ENCODE measurements at places on chromosomes 7 and 10.

DNA sequence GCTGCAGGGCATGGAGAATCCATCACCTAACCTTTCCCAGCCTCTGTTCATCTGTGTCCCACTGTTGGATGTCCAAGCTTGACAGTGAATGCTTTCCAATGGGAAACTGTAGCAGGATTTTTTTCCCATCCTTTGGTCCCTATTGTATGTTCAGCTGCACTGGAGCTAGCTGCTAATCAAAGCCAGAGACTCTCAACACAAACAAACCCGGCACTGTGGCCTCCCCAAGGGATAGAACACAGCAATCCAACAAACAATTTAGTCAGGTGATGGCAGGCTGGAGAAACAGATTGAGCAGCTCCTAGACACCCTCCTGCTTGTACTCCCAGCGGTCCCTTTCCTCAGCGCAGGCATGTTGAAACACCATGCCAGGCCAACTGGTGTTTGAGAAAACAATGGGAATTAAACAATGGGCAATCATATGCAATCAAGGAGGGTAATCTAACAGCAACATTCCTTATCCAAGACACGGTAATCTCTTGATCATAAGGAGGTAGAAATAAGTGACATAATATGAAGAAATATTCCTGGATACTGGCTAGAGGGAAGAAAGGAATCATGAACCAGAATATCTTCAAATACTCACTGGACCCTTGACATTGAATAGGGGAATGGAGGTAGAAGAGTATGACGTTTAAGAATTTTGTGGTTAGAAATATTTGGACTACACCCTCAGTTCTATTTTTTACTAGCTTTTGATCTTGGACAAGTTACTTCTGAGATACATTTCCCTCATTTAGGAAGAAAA lies 15.0 kb downstream of the PTN start:
- DNase-seq, result no peak

GRCh38 chr7:40709062-40709964 lies 574.5 kb downstream of the SUGCT start:
- no peak for DNase-seq

DNA sequence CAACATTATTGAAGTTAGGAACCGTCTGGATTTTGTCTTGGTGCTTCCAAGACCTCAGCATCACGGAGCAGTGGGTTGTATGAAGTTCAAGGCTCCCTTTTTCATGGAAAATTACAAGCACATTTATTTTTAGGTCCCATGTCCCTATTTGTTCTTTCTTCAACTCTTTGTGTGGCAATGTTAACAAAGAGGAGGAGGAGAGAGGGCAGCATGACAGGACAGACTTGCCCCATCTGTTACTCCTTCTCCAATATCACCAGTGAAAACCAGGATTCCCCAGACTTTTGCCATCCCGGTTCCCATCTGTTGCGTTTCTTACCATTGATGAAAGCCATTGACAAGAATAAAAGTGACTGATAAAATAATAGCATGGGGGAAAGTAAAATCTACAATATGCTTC lies 28.6 kb downstream of the EEPD1 start:
- DNase-seq, result no peak

DNA sequence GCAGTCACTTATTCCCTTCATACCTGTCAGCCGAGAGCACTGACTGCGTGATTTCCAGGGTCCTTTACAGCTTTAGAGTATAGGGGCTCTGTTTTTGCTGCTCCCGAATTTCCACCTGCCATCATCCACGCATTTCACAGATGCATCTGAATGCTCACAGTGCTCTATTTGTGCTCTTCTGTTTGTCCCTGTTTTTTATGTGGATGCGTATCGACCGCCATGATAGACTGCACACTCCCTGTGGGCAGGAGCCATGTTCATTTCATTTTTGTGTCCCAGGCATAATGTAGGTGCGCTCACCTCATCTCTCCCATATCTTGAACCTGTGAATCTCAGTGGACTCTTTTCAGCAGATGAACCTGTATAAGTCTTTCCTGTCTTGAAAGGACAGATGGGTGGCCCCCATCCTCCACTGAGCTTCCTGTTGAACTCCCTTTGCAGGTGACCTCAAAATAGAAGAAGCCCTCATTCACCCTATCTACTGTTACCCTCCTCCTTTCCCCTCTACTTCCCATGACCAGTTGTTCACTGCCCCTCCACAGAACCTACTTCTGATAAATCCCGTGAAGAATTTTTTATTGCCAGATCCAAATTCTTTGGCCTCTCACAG lies 228.4 kb downstream of the CELF2 start:
- DNase-seq, result no peak

- no peak for DNase-seq
Observed at GRCh38 chr7:83738291-83738835, 89.4 kb upstream of the SEMA3E start.

DNA sequence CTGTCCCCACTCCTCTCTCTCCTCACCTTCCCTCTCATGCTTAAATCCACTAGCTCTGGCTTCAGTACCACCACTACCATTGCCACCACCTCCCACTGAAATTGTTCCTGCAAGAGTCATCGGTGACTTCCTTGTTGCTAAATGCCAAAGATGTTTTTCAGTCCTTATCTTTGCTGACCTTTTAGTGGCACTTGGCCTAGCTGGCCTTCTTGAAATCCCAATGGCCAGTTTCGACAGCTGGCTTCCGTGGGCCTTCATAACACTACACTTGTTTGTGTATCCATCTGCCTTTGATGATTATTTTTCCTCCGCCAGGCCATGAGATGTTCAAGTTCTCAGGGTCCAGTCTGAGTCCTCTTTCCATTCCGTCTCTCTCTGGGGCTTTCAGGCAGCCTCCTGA lies 118.2 kb upstream of the NANOS1 start:
- DNase-seq, result no peak

DNA sequence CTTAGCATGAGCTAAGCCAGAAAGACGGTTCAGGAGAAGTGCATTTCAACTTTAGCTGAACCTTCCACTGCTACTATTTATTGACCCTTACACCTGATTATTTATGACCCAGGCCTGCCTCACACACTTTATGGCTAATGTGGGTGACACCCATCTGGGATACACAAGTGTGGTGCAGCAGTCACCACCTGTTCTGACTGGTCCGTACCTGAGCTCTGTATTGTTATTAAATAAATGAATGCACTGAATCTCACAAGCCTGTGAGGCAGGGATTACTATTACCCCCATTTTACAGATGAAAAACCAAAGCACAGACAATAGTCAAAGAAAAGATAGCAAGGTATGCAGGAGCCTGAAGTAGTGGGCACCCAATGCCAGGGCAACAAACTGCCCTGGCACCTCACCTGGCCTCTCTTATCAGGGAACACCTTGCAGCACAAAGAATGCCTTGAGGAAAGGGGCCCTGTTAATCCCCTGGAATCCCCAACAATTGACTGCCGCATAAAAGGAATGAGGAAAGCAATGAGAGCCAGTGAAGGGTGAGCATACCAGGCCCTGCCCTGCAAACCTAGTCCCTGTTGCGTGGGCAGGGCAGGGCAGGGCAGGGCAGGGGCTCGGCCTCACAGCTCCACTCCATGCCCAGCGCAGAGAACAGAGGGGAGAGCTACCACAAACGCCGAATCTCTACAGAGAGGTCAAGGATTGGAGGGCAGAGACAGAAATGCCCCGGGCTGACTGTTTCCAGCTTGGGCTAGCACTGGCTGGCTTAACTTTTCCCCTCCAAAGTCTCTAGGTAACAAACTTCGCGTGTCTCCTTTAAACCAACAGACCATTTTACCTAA lies 1.3 kb downstream of the ANXA11 start:
- DNase-seq, result no peak

GRCh38 chr10:119325131-119325530 lies 117.8 kb downstream of the GRK5 start:
- DNase-seq, result no peak

DNA sequence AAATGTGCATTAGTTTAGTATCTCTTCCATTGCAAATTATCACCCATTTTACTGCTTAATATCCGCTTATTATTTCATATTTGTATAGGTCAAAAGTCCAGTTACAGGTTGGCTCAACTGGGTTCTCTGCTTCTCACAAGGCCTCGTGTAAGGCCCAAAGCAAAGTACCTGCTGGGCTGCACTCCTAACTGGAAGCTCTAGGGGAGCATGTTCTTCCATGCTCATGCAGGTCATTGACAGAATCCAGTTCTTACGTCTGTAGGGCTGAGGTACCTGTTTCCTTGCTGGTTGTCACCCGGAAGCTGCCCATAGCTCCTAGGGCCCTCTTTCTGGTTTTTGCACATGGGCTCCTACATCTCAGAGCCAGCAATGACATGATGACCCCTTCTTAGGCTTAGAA lies 79.6 kb downstream of the RAPGEF5 start:
- no peak for DNase-seq

GRCh38 chr7:41256186-41256945 lies 446.5 kb downstream of the INHBA start:
- no peak for DNase-seq

DNA sequence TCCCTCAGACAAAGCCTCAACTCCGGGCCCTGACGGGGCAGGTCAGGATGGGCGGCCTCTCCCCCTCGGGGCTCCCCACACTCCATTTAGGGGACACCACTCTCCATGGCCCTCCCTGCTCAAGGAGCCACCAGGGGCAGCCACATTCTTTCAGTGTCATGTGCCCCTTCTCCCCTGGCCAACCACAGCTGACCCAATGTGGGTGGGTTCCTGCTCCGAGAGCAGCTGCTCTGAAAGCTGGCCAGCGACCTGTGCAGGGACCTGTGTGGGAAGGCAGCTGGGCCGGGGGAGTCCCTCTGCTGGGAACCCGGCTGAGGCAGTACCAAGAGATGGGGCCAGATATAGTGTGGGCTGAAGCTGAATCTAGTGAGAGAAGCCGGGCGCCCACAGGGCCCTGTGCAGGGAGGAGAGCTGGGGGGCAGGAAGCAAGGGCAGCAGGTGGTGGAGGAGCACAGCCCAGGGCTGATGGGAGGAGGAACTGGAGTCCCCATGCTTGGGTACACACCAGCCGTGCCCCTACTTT lies 40.6 kb upstream of the NPFFR1 start:
- no peak for DNase-seq

GRCh38 chr10:26221541-26221940 lies 5.0 kb downstream of the GAD2 start:
- DNase-seq, result no peak

DNA sequence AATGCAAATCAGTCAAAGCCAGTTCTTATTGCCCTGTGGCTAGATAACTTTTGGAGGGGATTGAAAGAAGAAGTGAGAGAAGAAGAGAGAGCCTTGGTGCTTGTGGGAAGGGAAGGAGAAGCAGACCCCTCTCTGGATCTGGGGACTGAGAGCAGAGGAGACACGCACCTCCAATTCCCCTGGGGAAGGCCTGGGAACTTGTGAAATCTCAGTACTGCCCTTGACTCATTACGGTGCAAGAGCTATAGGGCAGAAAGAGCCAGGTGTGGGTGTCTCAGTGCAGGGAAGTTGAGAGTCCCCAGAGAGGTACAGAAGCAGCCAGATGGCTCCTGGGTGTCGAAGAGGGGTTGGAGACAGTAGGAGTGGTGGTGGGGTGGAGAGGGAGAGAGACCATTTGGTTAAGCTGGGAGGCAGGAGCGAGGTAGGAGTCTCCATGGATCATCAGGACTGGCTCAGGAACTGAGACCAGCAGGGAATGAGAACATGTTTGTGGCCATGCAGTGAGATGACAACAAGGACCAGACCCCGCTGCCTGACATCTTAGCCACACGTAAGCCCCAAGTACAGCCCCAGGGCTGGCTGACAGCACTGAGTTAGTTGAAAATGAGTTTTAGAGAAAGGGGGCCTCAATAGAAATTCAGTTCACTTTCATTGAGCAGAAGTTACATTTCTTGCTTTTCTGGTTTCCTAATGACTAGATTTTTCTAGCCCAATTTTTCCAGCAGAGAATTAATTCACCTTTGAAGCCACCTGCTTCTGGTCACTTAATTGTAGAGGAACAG lies 238.2 kb downstream of the BUB3 start:
- no peak for DNase-seq

GRCh38 chr10:78817361-78817760 lies 251.4 kb upstream of the ZMIZ1 start:
- DNase-seq, result no peak

GRCh38 chr10:102960157-102960556 lies 42.1 kb downstream of the CNNM2 start:
- DNase-seq, result no peak

DNA sequence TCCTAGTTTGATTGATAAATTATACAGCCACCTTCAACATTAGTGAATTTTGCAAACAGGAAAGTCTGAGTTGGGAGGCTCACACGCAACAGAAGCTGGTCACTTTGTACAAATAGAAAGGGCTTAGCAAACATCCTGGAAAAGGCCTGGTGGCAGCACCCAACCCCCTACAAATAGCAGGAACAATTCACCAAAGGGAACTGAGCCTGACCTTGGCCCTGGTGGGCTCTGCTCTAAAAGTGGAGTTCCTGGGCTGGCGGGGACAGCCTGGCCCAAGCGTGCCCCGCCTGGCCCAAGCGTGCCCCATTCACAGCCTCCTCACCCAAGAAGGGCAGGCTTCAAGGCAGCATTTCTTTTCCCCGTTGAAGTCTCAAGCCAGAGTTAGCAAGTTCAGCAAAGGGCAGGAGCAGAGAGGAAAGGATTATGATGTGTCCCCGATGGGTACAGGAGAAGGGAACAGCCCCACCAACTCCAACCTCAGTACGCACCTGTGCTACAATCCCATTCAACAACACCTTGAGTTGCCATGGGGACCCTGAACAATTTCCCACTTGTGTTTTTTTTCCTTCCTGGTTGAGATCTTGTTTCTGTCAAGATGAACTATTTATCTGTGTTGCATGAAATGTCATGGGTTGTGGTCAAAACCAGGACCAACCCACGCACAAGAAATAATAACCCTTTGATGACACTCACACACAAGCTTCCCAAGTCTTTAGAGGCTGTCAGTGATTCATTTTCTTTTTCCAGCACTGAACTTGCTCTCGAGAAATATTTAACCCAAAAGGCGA lies 43.4 kb downstream of the RGS10 start:
- DNase-seq, result no peak

GRCh38 chr7:69189406-69189805 lies 408.9 kb upstream of the AUTS2 start:
- DNase-seq, result no peak

Measured in activated CD4-positive, CD25-positive, alpha-beta regulatory T cell (primary cell).